Stimulated activated CD4-positive, alpha-beta T cell treated with anti-CD3 and anti-CD28 coated beads, Interleukin-4, amount 100 ng/mL, for 24 hours (primary cell): ENCODE measurements at places on chromosomes 12 and 14.

DNA sequence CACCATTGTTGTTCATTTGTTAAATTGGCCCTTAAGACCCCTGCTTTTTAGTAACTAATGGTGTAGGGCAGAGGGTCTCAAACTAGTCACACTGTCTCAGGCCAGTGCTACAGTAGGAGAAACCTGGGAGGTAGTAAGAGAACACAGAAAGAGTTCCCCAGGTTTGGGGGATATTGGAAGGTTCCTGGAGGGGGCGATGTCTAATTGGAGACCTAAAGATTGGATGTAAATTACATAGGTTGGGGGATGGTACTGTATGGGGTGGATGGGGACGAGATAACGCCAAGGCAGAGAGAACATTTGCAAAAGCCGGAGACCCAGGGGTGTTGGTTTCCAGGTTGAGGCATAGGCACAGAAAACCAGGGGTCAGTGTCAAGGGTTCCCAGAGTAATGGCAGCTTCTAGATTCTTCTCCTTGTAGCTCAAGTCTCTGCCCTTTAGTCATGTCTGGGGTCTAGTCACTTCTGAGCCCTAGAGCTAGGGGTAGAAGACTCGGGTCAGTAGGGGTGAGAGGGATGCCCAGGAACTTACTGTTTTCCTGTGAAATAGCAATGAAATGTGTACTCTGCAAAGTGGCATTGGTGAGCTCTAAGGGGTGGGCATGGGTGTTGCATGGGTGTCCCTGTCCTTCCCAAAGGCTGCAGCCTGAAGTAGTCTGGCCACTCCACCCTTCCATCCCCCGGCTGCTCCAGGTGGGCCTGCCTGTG is 21.8 kb downstream of the PLEKHG3 start:
- DNase-seq = no peak

- no peak for DNase-seq
Measured at GRCh38 chr12:94099632-94100031, 48.7 kb upstream of the PLXNC1 start.

GRCh38 chr14:53651096-53651740 is 305.4 kb downstream of the BMP4 start:
- no peak for DNase-seq

DNA sequence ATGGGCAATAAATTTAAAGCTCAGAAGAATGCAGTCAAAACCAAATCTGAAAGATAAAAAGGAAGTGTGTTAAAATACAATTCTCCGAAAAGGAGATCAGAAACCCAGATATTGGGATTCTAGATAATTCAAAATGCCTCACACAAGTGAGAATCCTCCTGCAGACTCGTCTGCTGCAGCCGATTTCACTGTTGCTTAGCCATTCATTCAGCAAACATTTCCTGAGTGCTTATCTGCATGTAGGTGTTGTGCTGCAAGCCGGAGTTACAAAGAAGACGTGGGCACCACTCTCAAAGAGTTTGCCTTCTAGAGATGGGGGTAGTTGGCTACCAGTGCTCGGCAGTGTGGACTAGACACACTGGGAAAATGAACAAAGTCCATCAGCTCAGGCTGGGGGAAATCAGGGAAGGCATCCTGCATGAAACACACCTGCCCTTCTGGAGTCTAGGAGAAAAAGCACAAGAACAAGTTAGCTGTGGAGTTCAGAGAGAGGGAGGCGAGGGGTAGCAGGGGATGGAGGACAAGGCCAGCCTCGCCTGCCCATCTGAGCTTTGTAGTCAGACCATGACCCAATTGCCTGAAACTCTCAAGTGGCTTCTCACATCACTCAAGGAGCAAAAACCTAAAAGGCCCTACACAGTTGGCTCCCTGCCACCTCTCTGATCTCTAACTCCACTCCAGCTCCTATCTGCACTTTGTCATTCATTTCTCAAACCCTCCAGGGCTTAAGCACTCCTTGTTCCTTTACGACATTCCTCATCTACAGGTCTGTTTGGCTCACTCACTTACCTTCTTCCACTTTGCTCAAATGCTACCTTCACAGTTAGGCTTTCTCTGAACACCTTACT is 310.0 kb upstream of the DDHD1 start:
- no peak for DNase-seq

DNA sequence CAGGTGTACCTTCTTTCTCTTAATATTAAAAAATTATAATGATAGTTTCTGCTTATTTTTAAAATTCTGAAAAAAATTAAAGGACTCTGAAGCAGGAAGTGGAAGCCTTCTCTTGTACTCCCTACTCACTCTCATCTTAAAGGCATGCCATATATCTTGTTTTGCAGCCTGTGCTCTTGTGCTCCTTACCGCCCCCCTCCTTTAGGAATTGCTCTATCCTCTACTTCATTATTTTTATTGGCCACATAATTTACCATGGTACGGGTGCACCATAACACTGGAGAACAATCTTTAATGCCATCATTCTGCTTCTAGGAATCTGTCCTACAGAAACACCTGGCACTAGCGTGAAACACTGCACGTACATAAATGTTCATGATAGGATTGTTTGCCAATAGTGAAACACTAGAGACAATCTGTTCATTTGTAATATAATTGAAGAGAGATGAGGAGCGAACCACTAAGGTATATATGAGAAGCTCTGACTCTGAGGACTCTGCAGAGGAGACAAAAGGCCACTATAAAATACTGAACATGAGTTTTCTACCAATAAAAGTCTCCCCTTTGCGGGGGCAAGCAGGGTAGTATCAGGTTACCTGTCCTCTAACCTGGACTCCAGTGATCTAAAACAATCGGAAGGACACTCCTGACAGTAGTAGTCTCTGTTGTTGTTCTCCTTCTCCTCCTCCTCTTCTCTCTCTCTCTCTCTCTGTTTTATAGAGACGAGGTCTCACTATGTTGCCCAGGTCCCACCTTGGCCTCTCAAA is 6.3 kb upstream of the NYNRIN start:
- DNase-seq = no peak

- DNase-seq = peak; percentile 11
Measured at GRCh38 chr14:90969531-90970166, 90.8 kb downstream of the RPS6KA5 start.

GRCh38 chr14:24438223-24439097 is 4.1 kb downstream of the SDR39U1 start:
- DNase-seq = no peak

DNA sequence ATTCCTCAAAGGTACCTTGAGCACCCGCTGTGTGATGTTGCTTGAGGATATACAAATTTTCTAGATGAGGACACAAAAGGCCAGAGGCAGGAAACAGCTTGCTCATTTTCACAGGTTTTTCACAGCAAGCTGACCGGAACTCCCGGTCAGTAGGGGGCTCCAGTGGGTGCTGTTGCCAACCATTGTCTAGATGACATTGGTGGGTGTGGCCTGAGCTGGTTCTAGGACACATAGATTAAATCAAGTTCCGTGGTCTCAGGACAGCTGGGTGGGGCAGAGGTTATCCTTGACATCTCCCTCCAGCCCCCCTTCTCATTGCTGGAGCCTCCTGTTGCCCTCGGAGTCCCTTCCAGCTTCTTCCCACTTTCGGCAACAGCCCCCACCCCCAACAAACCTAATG is 153.6 kb upstream of the FKBP4 start:
- DNase-seq = no peak

DNA sequence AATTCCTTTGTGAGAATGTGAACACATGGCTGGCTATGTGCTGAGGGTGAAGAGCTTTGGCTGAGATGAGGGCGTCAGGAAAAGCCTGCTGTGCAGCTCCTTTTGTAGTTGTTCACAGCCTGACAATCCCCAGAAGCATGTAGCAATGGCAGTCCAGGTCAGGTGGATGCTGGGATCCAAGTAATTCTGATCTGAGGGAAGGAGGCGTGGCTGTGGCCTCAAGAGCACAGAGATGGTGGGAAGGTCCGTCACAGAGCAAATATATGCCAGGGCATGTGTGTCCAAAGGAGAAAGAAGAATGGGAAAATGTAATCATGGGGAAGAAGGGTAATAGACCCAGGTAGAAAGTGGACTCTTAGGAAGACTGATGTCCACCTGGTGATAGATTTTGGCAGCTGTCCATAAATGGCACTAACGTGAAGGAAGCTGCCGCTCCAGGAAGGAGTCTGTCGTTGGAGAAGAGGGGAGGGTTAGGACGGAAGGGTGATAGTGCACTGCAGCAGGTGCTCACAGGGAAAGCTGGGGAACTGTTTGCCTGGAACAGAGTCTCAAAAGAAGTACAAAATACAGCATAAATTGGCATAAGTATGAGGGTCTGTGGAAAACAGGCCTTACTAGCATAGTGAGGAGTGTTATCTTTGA is 13.8 kb downstream of the MGST1 start:
- no peak for DNase-seq

- no peak for DNase-seq
Measured at GRCh38 chr12:55983232-55983842, 9.5 kb downstream of the RAB5B start.
